ENCODE measurements at places on chromosomes 12 and 14.

- no peak for DNase-seq
Measured at GRCh38 chr12:51349026-51349425, 2.5 kb upstream of the CELA1 start.

GRCh38 chr12:110316861-110317260 is 35.8 kb downstream of the ATP2A2 start:
- no peak for DNase-seq

DNA sequence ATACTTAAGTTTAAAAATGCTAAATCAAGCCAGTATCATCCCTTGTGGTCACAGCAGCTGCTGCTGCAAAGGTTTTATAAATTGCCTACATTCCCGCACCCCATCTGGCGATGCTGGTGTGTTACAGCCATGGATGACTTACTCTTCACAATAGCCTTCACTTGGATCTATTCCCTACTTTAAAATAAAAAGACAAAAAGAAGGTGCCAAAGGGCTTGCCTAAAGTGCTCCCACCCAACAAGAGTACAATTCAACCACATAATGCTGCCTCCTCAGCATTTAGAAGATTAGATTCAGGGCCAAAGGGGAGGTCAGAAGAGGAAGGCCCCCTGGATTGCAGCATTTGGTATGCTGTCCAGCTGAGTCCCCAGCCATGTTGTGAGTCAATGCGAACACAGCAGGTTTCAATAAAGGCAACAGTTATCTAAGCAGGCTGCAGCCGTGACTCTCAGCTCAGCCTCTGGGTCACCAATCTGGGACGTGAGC is 176.1 kb downstream of the DAD1 start:
- no peak for DNase-seq

DNA sequence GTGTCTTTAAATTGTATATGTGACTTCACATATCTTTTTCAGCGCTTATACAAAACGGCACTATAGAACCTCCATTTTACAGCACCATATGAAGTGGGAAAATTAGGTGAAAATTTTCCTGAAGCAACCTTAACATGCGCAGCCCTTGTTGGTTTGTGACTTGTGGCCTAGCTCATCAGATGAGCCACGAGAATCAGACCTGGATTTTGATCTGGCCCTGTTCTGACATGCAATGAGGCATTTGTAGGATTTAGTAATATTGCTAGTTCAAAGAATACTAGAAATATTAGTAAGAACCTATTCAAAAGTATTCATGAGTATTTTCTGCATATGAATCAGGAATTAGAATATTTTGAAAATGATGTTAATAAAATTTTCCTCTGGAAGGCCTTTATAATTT is 2.9 kb downstream of the CDKN1B start:
- DNase-seq = no peak

GRCh38 chr14:39015360-39015961 is 87.6 kb downstream of the SEC23A start:
- no peak for DNase-seq

GRCh38 chr12:30630076-30630978 is 65.3 kb downstream of the IPO8 start:
- DNase-seq = no peak

DNA sequence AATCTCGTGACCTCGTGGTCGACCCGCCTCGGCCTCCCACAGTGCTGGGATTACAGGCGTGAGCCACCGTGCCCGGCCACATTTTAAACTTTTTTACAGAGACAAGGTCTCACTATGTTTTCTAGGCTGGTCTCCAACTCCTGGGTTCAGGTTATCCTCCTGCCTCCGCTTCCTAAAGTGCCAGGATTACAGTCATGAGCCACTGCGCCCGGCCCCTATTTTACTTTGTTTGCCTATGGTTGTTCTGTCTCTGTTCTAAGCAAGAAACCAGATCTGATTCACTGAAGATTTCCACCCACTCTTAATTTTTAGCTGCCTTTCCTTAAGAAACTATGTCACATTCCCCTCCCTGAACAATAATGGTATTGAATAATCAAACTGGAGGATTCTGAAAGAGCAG is 38.9 kb upstream of the PSEN1 start:
- DNase-seq = no peak

- no peak for DNase-seq
Measured at GRCh38 chr14:73662487-73662943, 17.7 kb downstream of the DNAL1 start.

DNA sequence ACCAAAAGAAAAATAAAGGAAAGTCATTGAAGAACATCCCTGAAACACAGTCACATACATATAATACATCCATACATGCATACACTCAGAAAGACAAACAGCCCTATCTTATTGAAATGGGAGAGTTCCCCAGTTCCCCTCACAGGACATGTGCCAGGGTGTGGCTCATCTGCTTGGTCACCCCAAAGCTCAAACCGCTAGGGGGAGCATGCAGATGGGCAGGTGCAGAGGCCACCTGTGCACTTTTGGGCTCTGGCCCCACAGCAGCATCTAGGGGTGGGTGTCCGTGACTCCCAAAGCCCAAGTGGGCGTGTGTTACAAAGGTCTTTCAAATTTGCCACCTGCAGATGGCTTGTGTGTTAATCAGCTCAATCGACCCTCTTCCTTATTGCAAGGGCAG is 75.2 kb downstream of the CMAS start:
- no peak for DNase-seq

DNA sequence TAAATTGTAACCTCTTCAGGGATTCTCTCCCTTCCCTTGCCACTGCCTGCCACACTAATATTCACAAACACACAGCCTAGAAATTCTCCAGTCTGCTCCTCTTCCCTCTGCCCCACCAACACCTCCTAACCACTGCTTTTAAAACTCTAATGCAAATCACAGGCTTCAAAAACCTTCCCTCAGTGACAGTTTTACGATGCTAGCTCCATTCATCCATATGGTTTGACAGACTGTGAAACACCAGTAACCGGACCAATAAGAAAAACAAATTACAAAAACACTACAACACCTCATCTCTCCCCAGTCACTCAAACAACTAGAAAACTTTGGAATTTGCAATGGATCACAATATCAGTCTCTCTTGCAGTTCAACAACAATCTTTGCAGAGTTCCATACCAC is 5.7 kb downstream of the DPF3 start:
- DNase-seq = no peak

- no peak for DNase-seq
Measured at GRCh38 chr14:91548108-91548507, 38.0 kb upstream of the PPP4R3A start.

DNA sequence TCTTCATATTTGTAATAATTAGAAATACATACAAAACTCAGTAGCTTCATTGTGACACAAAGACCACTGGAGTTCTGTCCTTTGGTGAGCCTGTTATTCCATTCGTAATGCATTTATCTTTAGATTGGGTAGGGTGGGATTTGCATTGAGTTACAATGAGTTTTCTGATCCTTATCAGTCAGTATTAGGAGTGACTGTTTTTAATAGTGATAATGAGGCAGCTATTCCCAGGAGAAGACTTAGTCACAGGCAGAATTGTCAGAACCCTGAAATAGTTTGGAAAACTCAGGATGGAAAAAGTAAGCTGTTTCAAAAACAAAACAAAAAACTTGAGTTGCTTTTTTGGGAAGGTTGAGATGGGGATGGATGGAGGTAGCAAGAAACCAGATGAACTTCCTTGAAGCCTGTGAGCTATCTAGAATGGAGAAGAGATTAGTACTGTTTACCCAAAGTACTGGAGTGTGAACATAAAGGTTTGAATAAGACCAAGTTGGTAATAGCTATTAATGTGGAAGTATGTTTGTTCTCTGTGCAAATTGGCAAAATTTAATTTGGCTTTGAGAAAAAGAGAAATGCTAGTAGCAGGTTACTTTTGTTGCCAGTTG is 38.6 kb downstream of the FBXO34 start:
- DNase-seq = no peak

- no peak for DNase-seq
Measured at GRCh38 chr12:50764286-50765094, 589 bp downstream of the ATF1 start.

DNA sequence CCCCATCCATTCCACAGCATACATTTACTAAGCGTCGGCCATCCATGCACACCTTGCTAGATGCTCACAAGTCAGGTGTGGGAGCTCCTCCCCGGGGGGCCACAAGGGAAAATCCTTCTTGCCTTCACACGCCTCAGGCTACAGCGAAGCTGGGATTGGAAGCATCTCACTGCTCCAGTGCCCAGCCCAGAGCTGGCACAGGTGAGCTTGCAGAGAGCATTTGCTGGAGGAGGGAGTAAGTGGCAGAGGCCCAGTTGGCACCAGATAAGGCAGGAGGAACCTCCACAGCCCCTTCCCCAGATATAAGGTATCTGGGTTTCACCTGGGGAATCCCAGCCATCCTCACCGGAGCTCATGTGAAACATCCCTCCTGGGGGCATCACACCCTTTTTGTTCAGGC is 1.8 kb downstream of the TRPV4 start:
- DNase-seq = no peak

- DNase-seq = no peak
Measured at GRCh38 chr14:73712071-73712506, 2.1 kb downstream of the PNMA1 start.

- no peak for DNase-seq
Measured at GRCh38 chr14:36516719-36517241, 3.3 kb downstream of the NKX2-1 start.

DNA sequence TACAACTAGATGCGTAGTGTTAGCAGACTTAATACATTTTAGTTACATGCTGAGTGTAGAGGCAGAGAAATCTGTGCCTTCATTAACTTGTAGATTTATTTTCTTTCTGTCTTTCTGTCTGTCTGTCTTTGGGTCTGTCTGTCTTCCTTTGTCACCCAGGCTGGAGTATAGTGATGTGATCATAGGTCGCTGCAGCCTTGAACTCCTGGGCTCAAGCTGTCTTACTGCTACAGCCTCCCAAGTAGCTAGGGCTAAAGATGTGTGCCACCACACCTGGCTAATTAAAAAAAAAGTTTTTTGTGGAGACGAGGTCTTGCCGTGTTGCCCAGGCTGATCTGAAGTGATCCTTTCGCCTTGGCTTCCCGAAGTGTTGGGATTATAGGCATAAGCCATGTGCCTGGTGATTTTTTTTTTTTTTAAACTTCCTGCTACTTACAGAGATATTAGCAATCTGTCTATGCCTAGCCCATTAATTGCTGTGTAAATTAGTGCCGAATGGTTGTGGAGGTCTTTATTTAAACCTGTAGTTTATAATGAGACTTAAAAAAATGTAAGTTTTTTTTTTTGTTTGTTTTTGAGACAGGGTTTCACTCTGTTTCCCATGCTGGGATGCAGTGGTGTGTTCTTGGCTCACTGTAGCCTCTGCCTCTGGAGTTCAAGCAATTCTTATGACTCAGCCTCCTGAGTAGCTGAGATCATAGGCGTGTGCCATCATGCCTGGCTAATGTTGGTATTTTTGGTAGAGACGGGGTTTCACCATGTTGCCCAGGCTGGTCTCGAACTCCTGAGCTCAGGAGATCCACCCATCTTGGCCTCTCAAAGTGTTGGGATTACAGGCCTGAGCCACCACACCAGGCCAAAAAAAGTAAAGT is 22.8 kb downstream of the ERC1 start:
- no peak for DNase-seq

- no peak for DNase-seq
Measured at GRCh38 chr12:78866518-78866917, 1.9 kb downstream of the SYT1 start.

DNA sequence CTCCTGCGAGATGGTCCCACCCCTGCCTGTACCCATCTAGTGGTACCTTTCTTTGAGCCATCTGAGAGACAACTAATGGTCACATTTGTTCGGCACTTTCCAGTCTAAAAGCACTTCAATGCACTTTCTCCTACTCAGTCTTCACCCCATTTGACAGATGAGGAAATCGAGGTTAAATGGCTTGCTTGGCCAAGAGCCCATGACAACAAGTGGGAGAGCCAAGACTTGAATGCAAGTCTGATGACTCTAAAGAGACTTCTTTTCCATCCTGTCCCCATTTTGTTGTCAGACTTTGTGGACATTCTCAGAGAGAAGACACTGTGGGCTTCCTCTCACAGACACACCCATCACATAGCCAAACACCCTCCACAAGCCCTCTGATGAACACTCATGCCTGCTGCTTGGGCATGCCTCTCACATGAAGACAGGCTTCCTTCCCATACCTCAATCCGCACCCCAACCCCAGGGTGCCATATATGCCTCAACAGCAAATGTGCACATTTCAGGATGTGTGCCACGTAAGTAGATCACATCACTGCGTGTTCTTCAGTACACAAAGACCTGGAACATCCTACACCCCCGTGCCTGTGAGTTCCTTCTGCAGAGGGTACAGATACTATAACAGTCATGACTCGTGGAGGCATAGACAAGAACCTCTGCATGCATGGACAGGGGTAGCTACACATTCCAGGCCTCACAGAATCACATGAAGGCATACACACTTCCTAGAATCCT is 805 bp downstream of the MYH7 start:
- DNase-seq = no peak

- no peak for DNase-seq
Measured at GRCh38 chr14:26180221-26180620, 417.6 kb downstream of the NOVA1 start.

DNA sequence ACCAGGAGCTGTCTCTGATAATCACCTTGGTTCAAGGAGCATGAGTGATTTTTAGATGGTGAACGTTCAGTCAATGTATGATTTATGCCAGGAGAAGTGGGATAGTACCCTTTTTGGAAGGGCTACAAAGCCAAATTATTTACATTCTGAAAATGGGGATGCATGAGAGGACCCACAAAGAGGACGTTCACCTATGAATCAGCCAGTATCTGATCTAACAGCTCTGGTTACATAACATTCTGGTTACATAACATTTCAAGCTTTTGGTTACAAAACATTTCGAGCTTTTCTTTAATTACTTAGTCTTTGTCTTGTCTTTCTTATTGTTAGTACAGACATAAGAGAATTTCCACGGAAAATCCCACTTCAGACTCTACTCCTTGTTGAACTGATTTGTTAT is 68.8 kb downstream of the SLCO1A2 start:
- DNase-seq = no peak

- DNase-seq = no peak
Measured at GRCh38 chr12:68963856-68964745, 31.1 kb upstream of the CPM start.

GRCh38 chr12:98745578-98746391 is 100.7 kb downstream of the APAF1 start:
- no peak for DNase-seq

DNA sequence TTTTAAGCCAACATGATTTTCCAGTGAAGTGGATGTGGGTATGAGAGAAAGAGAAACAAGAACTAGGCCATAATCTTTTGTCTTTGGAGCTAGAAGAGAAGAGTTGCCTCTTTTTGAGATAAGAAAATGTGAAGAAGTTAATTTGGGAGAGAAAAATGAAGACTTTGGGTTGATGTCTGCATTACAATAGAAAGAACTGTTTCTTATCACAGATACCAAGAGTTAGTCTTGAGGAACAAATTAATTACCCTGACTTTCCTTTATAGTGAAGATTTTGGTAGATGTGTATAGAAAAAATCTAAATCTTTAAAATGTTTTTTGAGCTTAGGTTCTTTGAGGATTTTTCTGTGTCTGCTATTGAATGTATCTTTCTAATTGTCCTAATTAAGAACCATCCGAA is 4.2 kb downstream of the A2M start:
- DNase-seq = no peak

DNA sequence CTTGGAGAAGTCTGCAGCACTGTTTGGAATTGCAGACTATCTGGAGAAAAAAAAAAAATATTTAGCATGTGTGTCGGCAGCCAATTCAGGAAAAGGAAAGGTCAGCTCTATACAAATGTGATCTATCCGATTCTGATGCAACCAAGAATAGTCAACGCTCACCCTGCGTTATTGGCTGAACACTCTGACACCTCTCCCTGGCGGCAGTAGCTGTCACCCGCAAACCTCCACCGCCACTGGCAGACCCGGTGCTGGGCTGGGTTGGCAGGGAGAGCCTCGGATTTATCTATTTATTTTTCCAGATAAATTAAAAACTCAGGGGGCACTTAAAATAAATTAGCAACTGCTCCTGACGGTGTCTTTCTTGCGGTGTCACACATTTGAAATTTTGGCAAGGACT is 409.7 kb downstream of the VRK1 start:
- no peak for DNase-seq

Data from esophagus squamous epithelium (tissue), 5 donors.